Brain (organoid and tissue), 16 donors: ENCODE measurements at places on chromosomes 3 and 15. TPM values are rescaled to one million over a fixed set of nuclear protein-coding genes. Genes with fewer than 3 reads are reported as not detected.

The SSR3 gene
- polyA plus RNA-seq, result 68.8 TPM

The CYP8B1 gene
- polyA plus RNA-seq, result not detected

The SRP14 gene
- 457 TPM for polyA plus RNA-seq

The GCSAM gene
- polyA plus RNA-seq, result not detected

The DUOXA2 gene
- not detected for polyA plus RNA-seq

The KNG1 gene
- 0.15 TPM for polyA plus RNA-seq

The TMEM45A gene
- 1.1 TPM for polyA plus RNA-seq

GRCh38 chr3:150278843-150279381, 129.2 kb upstream of the TSC22D2 start:
- no peak for DNase-seq

GRCh38 chr3:37598808-37599581, 262.7 kb upstream of the CTDSPL start:
- no peak for DNase-seq

DNA sequence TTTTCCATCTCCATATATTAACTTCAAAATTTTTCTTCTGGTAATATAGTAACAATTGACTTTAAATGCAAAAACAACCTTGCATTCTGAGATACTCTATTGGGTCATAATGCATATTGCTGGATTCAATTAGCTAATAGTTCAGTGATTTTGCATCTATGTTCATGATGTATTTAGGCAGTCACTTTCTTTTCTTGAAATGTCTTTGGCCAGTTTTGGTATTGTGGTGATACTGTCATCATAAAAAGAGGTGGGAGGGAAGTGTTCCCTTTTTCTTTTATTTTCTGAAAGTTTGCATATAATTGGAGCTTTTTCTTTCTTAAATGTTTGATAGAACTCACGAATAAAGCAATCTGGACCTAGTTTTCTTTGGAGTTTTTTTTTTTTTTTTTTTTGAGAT, 67.4 kb upstream of the ZNF148 start:
- DNase-seq, result no peak

- DNase-seq, result peak; percentile 55
These were observed 14.9 kb downstream of the PLEKHO2 start for GRCh38 chr15:64856429-64857145.

DNA sequence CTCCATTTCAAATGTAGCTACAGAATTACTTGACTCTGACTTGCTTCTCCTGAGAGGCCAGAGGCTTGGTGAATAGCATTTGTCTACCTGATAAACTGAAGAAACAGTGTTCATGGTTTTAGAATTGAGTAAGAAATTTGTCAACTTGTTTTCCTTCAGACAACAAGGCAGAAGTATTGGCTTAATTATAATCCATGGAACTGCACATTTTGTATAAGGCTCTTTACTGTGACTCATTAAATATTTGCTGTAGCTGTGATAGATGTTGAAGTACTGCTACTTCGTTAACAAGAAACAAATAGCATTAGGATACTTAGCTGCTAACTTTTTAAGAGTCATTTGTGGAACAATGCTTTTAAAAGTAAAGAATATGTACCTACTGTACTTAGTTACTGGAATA, 4.6 kb downstream of the UNC13C start:
- DNase-seq, result no peak

DNA sequence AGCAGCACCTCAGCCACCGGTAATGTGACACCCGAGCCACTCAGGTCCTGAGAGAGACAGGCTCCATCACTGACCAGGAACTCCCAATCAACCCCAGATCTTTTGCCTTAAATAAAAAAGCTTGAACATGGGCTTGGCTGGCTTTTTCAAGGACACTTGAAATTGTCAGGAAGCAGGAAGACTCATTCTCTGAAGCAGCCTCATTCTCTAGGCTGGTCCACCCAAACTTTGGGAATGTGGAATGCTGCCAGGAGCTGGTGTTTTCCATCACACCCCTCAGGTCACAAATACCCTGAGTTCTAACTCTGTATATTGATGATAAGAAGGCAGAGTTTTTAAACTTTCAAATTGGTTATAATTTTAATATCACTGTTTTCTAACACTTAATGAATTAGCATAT, 17.0 kb downstream of the CXCR6 start:
- no peak for DNase-seq

DNA sequence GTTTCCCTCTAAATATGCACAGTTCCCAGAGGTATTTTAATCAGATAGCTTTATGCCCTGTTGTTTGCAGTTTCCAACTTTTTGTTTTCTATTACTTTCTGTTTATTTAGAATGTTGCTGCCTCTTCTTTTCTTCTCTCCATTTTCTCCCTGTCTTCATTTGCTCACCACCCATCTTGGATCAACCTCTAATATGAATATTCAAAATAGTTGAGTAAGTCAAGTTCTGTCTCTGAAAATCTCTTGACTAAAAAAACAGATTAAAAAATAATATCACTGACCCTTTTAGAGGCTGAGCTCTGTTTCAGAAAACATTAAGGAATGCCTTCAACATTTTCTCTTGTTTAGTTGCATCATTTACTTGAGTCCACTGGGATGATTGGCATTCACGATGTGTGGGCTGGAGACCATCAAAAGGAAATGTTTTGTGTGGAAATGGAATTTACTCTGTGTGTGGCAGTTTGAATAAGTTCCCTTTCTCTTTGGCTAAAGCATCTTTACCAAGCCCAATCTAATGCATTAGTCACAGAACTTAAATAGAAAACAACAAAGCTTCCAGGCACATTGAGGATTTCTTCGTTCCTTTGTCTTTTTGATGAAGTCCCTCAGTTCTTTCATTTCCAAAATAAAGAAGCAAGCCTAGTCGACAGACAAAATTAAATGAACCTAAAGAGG, 633.9 kb upstream of the TGFBR2 start:
- peak; percentile 62 for DNase-seq

- no peak for DNase-seq
These were observed 84.9 kb upstream of the TBL1XR1 start for GRCh38 chr3:177282119-177282655.

GRCh38 chr15:39581242-39581792, 438 bp downstream of the THBS1 start:
- no peak for DNase-seq

- DNase-seq, result no peak
These were observed 51.8 kb downstream of the NSUN3 start for GRCh38 chr3:94114666-94115065.

- no peak for DNase-seq
These were observed 176.3 kb upstream of the ROPN1 start for GRCh38 chr3:124168271-124168670.

GRCh38 chr3:175552929-175553328, 693.8 kb downstream of the NAALADL2 start:
- no peak for DNase-seq

DNA sequence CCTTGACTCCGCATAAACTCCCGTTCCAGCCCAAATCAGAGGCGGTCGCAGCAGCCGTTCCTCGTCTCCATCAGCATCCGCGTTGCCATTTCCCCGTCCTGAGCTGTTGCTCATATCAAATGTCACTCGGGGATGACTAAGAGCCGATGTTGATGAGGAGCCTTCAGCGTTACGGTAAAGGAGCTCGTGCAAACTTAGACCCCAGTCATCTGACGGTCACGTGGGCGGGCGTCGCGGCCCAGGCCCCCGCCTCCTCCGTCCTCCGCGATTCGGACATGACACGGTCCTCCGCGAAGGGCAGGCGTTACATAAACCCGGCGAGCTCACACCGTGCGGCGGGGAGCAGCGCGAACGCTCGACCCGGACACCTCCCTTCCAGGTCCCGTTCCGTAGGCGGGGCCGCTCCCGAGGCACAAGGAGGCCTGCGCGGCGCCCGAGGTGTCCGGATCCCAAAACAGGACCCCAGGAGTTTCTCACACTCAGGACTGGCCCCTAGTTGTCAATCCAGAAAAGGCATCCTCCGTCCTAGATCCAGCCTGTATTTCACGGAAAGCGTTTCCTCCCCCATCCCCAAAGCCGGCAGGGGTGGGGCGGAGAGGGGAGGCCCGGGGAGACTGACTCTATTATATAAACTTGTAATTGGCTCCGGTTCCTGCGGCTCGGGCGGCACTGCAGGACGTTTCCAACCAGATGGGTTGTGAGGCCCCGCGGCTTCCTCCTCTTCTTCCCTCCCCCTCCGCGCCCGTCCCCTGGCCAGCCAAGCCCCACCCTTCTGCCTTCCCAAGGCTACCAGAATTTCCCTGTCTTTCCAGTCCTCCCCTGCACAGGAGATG, 100.0 kb upstream of the IGF1R start:
- DNase-seq, result peak; percentile 74

DNA sequence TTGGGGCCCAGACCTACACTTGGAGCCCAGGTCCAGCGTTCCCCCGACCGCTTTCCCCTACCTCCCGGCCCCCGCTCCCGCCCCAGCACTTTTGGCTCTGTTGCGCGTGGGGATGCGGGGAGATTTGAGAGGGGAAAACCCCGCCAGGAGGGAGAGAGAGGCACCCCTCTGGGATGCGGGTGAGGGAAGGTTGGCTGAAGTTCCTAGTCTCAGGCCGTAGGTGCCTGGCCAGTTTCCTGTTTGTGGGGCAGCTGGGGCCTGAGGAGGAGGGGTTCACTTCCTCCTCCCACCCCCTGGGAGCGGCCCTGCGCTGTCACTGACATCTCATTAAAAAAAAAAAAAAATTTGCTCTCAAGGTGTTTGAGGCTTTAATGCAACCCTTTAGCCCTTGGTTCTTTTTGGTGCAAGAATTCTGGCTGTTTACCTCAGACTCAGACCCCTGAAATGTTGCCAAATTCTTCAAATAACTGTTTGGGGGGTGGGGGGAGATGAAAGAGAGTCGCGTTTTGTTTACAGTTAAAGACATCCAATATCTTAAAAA, 2.6 kb downstream of the FAM43A start:
- no peak for DNase-seq

DNA sequence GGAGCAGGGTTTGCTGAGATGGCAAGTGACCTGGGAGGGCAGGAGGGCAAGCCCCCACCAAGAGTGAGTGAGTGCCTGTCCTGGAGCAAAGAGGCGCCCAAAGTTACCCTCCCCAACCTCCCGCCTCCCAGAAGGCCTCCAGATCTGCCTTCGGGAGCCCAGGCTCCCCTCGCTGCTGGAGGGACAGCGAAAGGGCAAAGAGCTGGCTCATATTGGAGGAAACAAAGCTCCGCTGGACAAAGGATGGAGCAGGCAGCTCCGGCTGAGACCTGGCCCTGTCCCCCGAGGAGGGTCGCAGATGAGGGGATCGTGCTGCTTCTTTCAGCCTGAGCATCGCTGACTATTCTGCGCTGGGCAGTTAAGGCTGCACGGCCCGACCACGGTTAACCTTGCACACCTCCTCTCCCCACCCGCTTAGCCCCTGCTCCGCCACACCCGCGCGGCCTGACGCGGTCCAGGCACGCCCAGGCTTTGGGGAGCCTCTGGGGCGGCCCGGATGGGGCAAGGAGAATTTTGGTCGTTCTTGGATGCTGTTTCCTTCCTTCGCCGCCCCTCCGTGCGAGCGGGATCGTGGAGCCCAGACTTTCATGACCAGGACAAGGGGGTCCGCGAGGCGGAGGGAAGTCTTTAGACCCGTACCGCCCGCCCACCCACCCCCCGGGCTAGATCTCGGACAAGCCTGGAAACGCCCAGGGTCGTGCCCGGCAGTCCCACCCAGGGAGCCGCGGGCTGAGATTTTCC, 651 bp downstream of the PLCD1 start:
- no peak for DNase-seq
